ENCODE measurements at places on chromosomes 3 and 15.

DNA sequence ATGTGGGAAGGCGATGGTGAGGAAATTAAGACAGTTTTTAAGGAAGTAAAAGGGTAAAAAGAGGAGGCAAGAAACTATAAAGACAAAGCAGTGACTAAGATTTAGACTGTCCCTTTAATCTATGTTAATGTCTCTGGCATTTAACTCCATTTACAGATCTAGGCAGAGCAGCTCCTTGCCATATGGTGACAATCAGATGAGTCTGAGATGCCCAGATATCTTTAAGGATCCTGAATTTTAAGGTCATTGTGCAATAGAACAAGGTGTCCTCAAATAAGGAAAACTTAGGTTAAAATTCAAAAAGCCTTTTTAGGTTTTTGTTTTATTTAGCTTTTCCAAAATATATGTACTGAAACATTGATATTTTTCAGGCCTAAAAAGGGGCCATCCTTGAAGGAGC lies 24.1 kb downstream of the RASGRP1 start:
- DNase-seq, result peak; percentile 16

DNA sequence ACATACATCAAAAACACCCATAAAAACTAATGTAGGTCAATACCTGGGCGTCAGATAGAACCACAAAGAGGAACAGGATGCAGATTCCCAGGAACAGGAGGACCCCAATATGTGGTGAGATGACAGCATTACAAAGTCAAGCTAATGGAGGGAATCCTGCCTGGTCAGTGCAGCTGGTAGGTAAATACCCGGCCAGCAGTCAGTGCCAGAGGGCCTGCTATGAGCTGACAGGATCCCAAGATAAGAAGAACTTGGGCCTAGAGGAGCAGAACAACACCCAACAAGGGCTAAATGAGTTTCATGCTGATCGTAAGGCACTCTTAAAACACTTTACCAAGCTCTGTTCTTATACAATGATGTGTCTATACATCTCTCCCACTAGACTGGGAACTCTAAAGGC lies 61.2 kb upstream of the KCNMB2 start:
- DNase-seq, result no peak

DNA sequence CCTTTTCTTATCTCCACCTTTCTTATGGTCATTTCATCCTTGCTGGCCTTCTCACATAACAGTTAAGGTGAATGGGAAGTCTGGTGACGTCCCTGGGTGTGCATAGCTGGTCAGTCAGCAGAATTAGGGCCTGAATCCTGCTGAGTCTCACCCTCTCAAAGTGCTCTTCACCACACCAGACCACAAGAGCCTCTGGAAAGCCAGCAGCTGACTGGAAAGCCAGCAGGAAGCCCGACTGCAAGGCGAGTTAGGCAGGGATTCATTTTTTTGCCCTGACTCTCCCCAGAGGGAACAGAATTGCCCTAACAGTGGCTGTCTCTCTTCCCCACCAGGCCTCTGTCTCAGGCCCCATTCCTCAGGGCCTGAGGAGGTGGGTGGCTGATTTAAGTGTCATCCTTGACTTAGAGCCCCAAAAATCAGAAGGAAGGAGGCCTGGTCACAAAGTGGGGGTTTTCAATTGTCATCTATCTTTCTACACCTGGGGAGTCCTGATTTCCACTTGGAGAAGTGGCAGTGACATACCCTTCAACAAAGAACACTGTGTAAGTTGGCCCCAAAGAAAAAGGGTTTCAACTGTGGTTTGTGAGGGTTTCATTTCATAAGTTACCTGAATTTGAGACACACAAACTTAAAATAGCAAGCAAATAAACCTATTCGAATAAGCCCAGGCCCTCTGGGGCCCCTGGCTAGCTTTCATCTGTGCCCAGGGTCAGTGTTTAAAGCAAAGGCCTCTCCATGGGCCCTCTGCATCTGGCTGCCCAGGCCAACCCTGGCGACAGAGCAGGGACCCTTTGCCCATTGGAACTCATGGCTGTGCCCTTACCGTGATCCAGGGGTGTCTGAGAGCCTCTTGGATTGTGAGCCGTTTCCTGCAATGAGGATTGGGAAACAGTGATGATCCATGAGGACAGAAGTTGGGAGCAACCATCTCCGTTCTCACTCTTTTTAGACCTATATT lies 90.5 kb upstream of the HERC1 start:
- no peak for DNase-seq

- no peak for DNase-seq
Measured at GRCh38 chr3:137217733-137218132, 259.9 kb downstream of the IL20RB start.

GRCh38 chr3:82055792-82056191 lies 294.3 kb upstream of the GBE1 start:
- peak; percentile 12 for DNase-seq

DNA sequence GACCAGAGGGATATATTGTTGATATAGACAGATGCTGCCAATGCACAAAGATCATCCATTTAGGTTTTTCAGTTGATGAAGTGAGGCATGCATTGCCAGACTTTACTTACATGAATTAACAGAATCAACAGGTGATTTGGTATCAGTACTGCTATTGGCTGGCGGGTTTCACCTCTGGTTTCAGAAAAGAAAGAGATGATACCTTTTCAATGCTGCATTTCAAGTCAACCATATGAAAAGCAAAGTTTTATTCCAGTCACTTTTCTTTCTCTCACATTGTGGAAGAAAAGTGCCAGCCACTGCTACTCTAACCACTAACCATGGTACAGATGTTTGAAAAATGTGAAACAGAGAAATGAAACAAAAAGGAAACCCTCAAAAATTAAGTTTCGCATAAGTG lies 289.1 kb downstream of the TIGIT start:
- no peak for DNase-seq

Measured in foreskin fibroblast (primary cell).